Stimulated activated CD4-positive, alpha-beta T cell treated with anti-CD3 and anti-CD28 coated beads, Interleukin-1b, Interleukin-23, amount 100 ng/mL, for 1 hour (primary cell): ENCODE measurements at places on chromosomes 4 and X.

- no peak for DNase-seq
Measured at GRCh38 chr4:183392377-183392776, 52.1 kb upstream of the CDKN2AIP start.

DNA sequence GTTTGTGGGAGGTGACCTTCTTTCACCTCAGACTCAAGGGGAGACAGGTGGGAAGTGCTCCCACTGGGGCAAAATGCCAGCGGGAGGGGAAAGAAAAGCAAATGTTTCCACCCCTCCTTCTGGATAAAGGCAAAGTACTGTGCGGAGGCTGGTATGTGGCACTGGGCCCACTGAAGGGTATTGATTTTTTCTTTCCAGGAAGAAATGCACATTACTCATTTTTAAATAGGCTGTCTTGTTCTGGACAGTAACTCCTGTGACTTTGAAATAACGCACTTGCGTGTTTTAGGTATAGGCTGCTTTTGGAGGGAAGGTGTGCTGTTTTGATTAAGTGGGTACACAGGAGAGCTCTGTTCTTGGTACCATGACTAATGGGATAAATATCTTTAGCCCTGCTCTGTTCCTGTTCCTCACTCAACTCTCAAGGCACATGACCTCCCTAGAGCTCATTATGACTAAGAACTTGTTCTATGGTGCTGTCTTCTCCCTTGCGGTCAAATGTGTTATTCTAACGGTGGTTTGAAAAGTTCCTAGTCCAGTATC lies 40.7 kb upstream of the MBTPS2 start:
- DNase-seq: no peak

GRCh38 chrX:57445076-57445475 lies 146.7 kb upstream of the ZXDB start:
- DNase-seq: no peak

DNA sequence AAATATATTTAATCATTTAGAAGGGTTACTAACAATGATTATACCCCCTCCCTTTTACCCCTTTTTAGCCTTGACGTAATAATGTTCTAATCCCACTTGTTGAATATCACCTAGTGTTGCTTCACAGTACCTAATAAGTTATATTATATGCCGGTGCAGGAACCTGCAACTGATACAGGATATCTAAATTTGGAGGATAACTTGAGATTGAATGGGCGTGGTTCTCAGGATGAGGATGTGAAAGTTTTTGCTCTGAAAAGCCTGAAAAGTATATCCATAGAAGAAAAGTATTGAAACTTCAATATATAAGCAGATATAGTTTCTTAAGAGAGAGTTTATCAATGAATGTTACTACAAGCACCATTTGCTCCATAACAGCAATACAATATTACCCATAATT lies 59.8 kb downstream of the ZNF711 start:
- DNase-seq: no peak

DNA sequence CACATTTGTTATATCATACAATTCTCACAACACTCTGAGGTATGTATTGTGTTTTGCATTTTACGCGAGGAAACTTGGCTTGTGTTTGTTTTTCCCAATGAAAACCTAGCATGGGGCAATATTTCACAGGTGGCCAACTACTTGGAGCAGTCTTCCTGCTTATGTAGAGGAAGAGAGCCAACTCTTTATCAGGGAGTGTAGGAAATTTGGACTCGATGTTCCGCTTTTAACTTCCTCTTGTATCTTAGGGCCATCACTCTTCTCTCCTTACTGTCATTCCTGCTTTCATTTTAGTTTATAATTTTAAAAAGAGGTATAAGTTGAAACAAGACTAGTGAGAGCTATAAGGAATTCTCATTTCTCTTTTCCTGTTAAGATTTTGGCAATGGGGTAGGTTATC lies 107.7 kb upstream of the RPS6KA3 start:
- DNase-seq: no peak

DNA sequence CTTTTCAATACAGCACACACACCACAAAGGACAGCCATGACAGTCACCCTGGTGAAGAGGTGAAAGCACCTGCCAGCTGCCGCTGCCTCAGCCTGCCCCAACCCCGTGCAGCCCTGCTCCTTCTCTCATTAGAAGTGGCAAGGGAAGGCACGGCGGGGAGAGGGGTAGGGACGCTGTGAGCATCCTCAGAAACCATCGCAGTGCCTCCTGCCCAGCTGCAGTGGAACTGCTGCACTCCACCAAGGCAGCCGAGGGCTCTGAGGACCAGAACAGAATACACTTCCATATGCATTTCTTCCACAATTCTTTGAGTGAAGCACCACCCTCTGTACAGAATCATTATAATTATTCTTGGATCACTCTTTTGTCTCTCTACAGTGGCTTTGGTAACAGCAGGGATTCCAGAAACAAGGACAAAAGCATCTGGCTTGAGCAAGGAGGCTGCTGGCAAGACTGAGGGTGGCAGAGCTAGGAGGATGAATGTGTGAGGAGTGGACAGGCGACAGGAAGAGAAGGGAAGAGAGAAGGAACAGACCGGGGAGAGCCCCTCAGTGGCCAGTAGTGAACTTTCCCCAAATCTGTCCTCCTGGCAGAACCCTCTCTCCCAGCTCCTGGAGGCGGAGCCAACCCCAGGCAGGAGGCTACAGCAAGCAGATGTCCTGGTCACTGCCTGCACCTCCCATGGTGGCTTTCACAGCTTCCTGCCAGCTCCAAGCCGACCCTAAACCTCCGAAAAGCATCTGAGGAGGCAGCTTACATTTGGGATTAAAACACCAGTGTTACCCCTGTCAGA lies 73.2 kb downstream of the MTNR1A start:
- DNase-seq: no peak

DNA sequence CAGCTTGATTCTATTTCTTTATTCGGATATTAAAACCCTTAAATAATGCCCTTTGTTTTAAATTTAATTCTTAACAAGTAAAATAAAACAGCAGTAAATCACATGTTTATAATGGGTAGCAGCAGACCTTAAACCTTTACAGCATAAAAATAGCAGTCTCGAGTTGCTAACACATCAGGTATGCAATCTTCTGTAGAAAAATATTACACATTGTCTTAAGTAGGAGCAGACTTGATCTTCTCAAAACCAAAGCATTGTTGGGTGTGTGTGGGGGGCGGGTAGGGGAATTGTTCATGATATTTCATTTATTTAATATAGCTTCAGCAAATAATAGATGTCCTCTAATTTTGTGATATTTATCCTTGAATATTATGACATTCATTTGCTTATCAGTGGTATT lies 331.4 kb downstream of the PCDH7 start:
- no peak for DNase-seq

GRCh38 chr4:17817027-17817426 lies 6.2 kb downstream of the NCAPG start:
- no peak for DNase-seq

DNA sequence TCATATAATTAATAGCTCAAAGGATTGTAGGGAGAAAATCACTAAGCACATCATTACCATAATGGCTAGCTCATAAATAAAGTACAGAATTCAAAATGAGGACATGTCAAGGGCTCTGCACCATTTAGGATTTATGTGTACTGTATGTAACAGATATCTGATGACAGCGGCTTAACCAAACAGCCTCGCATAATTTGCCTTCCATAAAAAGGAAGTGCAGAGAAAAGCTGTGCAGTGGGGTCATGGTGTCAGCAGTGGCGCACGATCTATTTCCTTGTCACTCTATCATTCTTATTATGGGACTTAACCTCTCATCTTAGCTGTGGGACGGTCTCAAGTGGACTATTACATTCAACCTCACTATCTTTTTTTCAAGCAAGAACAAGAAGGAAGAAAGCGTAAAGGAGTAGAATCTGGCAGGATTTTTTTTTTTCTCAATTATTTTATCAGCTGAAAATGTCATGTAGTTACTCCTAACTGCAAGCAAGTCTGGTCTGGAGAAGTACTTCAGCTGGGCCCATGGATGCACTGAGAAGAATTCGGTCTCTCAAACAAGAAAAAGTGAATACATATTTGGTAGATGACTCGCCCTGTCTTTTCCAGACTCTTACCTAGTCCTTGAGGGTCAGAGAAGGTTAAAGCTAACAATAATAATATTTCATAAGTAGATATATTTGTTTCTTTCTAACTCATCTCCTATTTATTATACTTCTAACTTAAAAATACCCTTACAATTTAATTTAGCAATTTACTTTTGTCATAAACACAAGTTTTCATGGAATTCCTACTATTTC lies 94.6 kb downstream of the COX18 start:
- no peak for DNase-seq

GRCh38 chrX:97594646-97595224 lies 711.0 kb downstream of the RPA4 start:
- no peak for DNase-seq

DNA sequence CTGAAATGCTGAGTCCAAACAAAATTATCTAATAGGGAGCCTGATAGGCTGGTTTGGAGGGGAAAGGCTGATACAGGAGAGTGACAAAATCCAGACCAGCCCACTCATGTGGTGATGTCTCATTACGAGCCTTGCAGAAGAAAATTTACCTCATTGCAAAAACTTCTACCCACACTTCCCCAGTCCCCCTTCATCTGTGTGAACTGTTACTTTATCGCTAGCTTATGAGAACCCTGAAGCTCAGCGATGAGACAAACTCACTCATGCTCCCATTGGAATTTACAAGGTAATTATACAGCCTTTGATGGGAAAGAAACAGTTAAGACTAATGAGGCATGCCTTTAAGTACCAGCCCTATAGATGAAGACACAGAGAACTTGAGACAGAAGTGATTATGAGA lies 76.1 kb downstream of the ARHGAP6 start:
- DNase-seq: no peak

DNA sequence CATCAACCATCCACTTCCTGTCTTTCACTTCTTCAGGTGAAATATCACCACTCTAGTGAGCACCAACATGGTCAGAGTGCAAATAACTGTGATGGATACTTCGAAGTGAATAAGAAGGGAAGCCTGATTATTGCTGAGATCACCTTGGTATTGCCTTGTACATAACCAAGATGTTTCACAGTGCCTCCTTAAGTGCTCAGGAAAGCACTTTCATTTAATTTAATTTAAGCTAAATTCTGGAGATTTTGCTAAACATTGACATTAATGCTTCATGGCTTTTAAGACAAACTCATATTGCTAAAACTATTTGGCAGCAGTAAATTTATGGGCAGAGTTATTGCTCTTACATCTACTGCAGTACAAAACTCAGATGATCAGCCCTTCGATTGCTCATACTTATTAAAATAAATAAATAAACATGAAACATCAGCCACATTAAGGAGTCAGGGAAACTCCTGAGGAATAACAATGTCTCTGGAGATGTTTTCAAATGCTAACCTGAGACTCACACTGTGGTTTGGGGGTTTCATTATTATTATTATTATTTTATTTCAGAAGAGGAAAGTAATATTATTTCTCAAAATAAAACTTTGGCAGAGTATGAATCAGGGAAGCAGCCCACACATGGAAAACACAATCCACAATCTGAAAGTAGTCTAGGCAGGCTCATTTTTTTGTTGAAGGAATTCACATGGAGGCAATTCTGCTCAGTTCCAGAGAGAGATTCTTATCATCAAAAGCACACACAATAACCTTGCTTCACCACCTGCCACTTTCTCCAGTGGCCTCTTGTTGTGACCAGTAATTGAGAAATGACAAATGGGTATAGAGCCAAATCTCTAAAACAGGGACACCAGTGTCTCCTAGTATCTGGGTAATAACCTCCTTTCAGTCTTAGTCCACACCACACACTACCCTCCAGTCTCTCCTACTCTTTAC lies 344.2 kb downstream of the MAPK10 start:
- no peak for DNase-seq

DNA sequence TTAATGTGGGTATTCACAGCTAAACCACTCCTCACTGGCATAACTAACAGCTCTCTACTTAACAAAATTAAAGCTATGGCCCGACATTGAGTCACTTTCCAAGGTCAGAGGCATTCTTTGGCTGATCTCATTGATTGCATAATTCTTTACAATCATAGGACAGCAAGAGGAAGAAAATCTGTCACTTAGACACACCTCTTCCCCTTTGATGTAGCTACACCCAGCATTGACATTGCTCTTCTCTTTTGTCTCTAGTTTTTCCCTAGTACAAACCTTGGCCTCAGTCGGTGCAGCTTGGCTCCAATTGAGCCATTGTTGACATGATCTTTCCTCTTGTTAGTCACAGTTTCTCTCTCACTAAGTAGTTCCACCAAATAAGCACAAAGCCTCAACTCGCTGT lies 313.3 kb upstream of the ACTRT1 start:
- DNase-seq: no peak

DNA sequence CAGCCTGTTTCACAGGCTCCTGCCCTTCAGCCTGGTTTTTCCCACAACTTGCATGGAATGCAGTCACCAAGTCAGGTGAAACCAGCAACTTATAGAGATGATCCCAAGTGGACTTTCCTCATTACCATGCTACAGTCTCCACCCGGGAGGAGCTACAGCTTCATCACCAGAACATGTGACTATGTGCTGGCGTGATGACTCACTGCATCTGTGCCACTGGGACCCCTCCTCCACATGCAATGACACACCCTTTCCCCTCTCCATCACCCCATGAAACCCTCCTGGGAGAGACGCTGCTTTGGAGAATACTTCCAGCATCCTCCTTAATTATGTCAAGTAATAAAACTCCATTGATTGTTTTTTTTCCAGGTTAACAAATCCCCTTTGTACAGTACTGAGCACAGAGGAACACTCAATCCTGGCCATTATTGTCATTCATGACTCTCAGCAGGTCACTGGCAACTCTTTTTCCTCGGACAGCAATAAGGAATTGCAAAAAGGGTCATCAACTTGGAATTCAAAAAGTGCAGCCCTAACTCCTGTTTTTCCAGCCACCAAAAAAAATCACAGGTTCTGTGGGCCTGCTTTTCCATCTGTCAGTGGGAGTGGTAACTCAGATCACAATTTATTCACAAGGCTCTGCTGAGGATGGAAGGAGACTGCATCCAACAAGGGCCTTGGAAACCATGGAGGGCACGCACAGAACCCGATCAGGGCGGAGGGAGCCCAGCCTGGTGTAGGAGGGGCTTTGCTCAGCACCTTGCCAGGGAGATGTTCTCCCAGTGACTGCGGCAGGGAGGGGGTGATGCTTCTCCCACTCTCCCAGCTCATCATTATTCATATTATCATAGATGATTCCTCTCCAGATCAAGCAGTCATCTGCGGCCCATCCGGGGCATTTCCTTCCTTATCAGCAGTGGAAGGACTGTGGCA lies 17.4 kb downstream of the QDPR start:
- no peak for DNase-seq

DNA sequence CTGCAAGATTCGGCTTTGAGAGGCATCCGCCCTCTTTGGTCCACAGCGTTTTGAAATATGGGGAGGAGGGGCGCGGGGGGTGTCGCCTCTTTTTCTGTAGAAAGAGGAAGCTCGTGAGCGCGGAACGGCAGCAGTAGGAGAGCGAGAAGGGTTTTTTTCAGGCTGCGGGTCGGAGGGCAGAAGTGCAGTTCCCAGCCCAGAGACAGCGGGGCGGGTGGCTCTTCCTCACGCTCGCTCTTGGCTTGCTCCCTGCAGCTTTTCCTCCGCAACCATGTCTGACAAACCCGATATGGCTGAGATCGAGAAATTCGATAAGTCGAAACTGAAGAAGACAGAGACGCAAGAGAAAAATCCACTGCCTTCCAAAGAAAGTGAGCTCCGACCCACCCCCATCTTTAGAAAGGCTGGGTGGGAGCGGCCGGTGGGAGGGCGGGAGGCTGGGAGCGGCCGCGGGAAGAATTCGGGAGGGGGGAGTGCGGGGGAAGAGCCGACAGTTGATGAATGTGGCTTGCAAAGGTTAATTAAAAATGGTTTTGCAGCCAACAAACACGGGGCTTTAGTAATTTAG lies 1.2 kb downstream of the TMSB4X start:
- no peak for DNase-seq
